NCI-H187 treated with DMSO at 0.1 percent for 48 hours (cell line): ENCODE measurements at places on chromosomes 7 and 10.

DNA sequence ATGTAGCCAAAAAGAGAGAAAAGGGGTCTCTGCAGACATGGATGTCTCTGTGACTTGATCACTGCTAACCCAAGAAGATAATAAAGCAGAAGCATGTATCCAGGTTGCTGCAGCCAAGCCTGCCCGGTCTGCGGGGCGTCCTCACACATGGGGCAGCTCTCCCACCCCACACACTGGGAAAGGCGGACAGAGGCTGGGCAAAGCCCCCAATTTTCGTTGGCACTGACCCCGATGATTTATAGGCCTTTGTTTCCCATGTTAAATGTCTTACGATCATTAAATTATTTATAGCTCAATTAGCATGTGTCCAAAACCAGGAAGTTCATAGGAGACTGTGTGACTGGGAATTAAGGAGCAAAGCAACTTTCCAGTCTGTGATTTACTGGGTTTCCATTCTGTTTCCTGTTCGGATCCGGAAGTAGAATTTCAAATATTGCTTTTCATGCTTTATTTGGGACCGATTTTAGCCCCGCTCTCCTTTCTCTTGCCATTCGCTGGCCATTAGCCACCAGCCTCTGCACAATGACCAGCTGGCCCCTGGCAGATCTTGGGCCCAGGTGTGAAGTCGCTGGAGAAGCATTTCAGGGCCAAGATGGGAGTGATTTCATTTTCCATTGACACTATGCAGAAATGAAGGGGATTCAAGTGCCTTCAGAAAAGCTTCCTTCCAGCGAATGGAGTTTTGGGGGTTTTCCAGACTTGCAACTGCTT is 91.6 kb downstream of the EGFR start:
- DNase-seq, result no peak

DNA sequence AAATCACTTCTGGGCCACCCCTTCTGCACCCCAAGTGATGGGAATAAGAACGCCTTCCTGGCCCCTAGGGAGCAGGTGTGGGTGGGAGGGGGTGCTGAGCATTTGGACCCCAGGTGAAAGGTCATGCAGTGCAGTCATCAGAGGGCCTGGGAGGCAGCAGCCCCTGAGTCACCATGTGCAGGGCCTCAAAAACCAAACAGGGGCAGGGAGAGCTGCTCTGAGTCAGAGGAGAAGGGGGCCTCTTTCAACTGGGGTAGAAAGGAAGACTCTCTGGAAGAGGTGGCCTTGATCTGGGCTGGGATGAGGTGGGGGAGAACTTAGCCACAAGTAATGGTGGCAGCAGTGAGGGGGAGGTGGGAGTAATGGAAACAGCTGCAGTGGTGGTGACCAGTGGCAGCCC is 164.3 kb downstream of the BUB3 start:
- DNase-seq, result no peak

DNA sequence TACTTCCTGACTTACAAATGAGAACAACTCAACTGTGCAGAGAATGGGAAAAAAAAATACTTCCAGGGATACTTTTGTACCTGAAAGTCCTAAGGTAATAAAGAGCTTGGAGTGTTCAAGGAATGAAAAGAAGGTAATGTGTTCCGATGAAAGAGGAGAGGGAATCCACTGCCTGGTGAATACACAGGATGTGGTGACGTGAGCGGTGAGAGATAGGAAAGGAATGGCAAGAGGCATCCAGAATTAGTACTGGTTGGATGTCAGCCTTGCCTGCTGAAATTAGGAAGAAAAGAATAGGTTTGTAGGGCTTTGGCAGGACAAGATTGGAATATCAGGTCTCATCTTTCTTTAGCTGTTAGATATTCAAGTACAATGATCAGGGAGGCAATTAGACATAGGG is 347.7 kb downstream of the POM121L12 start:
- DNase-seq, result no peak

DNA sequence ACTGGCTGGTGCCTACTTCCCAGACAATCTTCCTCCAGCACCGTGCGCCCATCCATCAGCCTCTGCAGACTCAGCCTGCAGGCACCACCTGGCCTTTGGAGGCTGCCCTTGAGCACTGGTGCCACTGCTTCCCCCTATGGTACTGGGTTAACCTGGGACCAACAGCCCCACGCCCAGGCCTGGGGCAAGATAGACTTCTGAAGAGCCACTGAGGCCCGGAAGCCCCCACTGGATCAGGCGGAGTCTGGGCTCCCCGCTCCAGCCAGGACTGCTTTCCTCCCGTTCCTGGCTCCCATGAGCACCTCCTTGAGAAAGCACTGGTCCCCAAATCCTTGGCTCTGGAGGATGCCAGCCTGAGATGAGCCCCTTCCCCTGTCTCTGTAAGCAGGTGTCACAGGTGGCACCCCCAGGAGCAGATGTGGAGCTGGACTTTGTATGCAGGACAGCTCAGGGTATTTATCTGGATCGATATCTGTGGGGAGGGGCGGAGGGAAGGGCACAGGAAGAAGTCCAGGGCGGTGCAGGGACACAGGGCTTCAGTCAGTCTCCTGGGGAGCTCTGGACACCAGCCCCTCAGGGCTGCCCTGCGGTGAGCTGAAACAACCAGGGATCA is 206.5 kb upstream of the PPP2R2D start:
- DNase-seq, result no peak

DNA sequence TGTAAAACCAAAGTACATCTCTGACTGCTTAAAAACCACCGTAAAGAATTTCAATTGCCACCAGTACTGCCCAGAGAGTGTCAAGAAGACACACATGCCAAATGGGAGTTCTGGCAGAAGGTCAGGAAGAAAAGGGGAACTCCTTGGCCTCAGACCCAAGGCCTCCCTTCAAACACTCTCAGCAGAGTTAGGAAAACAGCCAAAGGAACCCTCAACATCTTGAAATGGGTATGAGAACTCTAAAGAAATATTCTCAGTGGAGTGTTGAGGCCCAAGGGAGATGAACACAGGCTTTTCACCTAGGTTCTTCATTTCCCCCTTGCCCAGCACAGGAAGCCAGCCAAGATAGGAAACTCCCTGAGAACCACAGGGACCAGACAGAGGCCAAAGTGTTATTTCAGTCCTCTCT is 96.1 kb upstream of the ASAH2 start:
- DNase-seq, result no peak

- no peak for DNase-seq
Observed at GRCh38 chr7:157707983-157708918, 371.4 kb downstream of the DNAJB6 start.

DNA sequence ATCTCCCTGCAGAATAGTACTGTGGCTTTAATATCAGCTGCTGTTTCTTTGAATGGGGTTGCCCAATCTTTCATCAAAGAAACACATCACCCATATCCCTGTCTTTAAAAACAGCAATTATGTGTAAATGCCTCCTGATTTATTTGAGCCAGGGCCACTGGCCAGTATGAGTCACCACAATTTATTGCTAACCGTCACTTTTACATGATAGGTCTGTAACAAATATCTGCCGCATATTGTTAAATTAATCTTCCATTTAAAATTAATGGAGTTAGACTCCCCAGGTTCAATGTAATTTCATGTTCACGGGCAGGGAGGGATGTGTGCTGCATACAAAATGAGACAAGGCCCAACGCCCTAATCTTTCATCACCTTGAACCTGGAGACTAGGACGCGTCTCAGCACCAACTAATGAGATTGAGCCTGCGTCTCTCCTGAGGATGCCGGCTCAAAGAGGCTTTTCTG is 673.4 kb downstream of the AUTS2 start:
- DNase-seq, result no peak

- no peak for DNase-seq
Observed at GRCh38 chr10:66925896-66926715, at the start of gene LRRTM3. LRRTM3 (plus strand) TSS chr10:66926036.

- no peak for DNase-seq
Observed at GRCh38 chr10:36801660-36802059, 323.7 kb upstream of the ANKRD30A start.

GRCh38 chr10:17771017-17771416 is 19.0 kb downstream of the TMEM236 start:
- DNase-seq, result no peak

- no peak for DNase-seq
Observed at GRCh38 chr10:62057850-62058249, 156.4 kb downstream of the ARID5B start.

- DNase-seq, result no peak
Observed at GRCh38 chr7:40205992-40206391, 71.2 kb downstream of the SUGCT start.

GRCh38 chr10:86596266-86596665 is 58.1 kb upstream of the OPN4 start:
- DNase-seq, result no peak

DNA sequence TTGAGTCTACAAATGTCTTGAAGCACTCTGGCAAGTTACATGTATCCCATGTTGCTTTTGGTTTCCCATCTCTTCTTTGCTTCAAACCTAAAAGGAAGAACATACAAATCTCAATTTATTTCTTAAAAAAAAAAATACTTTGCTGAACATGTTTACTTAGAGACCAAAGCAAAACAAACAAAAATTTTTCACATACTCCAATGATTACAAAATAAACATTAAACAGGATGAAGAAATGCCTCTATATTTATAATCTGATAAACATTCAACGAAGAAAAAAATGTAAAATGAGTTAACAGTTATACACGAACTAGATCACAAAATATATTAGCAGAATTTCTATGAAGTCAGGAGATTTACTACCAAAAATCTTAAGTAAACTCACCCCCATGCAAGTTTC is 31.3 kb downstream of the FAM204A start:
- no peak for DNase-seq

- no peak for DNase-seq
Observed at GRCh38 chr7:94683066-94683465, 27.1 kb upstream of the SGCE start.

GRCh38 chr10:129927351-129928120 is 36.5 kb downstream of the EBF3 start:
- no peak for DNase-seq

- no peak for DNase-seq
Observed at GRCh38 chr10:14742815-14743214, 31.9 kb downstream of the FAM107B start.

- no peak for DNase-seq
Observed at GRCh38 chr10:88157981-88158465, 294.6 kb downstream of the PTEN start.

DNA sequence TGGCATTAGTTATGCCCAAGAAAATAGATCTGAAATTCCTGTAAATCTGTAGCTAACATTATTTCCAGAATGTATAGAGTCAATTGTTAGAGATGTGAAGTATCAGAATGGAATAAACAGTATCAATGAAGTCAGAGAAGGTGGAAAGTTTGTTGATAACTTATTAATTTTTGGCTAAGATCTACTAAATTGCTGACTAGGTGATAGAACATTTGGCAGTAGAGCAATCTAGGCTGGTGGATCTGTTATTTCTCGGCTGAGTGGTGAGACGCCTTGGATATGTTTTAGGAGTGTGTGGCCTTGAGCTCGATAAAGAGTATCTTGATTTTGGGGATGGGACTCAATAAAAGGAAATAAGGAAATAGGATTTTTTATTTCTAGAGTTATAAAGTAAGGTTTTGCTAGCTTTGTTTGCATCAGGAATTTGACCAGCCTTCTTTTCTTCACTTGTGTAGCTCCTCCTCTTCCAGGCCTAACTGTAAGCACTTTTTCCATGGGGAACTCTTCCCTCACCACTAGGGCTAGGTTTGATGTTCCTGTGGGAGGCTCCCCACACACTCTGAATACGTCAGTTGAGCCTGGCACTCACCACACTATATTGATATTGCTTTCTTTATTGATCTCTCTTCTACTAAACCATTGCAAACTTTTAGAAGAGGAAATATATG is 86.8 kb upstream of the CSTF2T start:
- no peak for DNase-seq

- DNase-seq, result no peak
Observed at GRCh38 chr10:116840389-116841075, 8.8 kb upstream of the ENO4 start.

DNA sequence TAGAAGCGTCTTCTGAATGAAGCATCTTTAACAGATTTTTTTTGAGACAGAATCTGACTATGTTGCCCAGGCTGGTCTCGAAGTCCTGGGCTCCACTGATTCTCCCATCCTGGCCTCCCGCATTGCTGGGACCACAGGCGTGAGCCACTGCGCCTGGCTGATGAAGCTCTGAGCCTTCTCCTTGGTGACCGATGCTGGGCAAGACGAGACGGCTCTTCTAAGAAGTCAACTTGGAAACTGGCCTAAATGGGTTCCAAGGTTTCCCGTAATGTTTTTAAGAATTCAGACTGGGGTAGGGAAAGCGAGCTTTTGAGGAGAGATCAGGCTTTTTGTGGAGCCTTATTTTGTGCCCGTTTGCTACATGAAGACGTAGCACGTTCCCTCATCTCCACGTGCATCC is 224.5 kb downstream of the ZMYND11 start:
- DNase-seq, result no peak

DNA sequence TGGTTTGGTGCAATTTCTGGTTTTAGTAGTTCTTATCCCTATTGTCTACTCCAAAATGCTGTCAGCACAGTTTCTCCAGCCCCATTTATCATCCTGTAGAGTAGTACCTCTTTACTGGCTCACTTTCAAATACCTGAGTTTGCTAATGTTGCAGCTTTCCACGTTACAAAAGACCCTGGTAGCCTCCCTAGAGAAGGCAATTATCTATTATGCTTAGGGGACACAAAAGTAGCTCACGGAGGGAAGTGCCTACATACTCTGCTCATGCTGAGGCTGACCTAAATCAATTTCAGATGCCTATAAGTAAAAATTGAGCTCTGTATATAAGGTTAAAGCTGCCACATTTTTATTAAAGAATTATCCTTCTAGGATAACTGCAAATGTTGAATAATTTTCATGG is 603.6 kb downstream of the CNTNAP2 start:
- no peak for DNase-seq

DNA sequence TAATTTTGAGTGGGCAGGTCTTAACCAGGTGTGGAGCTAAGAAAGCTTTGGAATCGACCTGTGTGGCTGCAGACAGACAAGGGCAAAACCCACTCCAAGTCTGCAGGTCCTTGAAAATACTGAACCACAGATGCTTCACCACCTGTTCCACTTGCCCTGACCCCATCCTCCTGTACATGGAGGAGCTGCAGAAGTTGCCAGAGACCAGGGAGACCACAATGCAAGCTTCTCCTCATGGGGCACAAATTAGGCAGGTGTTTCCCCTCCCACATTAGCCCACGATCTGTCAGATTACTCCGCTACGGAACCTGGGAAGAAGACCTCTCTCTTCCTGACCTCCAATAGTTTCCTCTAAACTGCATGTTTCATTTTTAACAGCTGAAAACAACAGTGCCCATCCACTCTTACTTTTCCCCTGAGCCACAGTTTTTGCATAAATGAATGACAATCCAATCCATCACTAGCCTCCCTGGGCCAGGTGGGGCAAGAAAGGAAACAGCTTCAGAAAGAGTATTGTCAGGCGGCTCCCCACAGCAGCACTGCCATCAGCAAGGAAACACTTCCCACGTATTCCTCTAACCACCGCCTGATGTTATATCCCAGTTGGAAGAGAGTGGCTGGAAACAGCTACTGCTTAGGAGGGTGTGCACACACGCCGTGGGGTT is 141.6 kb downstream of the PRKAG2 start:
- DNase-seq, result peak; percentile 36

DNA sequence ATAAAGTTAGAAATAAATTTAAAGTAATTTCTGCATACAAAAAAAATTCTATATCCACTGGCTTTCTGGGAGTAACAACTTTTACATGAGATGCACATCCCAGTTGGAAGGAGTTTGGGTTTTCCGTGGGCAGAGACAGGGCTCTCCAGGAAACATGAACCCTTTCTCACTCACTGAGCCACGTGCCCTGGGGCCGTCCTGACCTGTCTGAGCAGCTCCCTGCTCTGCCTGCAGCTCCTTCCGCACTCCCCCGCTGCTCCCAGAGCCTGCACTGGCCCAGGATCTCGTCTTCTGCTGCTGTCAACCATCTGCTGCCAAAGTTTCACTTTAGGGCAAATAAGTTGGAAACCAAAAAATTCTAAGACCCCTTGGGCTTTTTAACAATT is 169.1 kb downstream of the DIP2C start:
- no peak for DNase-seq
